ENCODE measurements at places on chromosomes 6 and 20.

GRCh38 chr6:11410539-11411307, 126.8 kb upstream of the TMEM170B start:
- DNase-seq, result no peak

DNA sequence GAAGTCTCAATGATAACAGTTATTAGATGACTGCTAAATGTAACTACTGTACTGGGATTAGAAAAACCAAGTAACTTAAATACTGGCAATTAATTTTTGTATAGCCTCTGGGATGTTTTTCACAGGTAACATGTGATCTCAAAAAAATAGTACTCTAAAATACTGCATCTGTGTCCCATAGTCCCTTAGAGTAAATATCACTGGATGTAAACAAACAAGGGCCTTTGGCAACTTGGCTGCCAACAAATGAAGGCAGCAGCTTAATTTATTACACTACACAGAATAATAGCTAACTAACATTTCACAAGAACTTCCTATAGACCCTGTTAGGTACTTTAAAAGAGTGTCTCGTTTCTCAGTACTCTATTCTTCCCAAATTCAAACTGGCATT, 14.0 kb downstream of the ARHGAP18 start:
- no peak for DNase-seq

DNA sequence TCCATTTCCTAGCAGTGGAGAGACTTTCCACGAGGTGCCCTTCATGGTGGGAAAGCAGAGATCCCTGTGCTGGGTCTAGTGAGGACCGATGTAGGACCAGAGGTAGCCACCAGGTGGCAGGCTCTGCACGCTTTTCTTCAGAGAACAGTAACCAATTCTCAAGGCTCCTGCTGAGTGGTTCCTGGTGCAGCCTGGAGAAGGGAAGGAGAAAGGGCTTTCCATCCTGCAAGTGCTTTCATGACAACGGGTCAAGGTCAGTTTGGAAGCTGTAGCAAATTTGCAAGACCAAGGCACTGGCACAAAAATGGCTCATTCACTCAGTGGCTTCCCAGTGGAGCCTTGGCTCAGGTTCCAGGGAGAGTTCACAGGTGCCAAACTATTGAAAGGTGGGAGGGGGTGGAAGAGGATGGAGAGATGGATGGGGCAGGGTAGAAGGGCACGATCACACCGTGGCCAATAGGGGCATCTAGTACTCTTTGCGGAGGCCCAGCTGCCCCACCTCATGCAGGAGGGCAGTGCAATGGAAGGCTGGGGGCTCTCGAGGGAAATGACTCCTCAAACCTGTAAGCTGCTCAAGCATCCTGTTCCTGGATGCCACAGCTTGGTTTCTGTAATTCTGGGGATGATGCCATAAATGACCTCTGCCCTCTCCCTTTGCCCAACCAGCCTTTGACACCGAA, 25.5 kb upstream of the KCNK16 start:
- peak; percentile 66 for DNase-seq

DNA sequence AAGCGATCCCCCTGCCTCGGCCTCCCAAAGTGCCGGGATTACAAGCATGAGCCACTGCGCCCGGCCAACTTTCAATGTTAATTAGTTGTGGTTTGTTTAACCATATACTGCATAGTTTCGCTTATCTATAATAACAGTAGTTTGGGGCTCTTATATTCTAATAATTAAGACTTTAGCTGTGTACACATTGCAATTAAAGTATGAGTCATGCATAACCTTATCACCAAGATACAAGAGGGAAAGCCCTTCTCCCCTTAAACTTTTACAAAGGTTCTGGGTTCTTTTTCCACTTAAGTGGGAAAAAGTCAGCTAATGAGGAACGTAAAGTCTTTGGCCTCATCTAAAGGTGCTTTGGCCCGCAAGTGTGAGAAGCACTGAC, 3.2 kb upstream of the MCCD1 start:
- DNase-seq, result no peak

GRCh38 chr6:70107852-70108629, 194.8 kb downstream of the COL9A1 start:
- no peak for DNase-seq

- DNase-seq, result no peak
These were observed 10.0 kb downstream of the BICRAL start for GRCh38 chr6:42791706-42792320.

- no peak for DNase-seq
These were observed 181.4 kb downstream of the PHF3 start for GRCh38 chr6:63816982-63817436.

- peak; percentile 22 for DNase-seq
These were observed at the start of gene STXBP5 for GRCh38 chr6:147204060-147204785. Gene STXBP5 (plus strand): TSS chr6:147204417. CDS start chr6:147204533, 116 bp downstream.

DNA sequence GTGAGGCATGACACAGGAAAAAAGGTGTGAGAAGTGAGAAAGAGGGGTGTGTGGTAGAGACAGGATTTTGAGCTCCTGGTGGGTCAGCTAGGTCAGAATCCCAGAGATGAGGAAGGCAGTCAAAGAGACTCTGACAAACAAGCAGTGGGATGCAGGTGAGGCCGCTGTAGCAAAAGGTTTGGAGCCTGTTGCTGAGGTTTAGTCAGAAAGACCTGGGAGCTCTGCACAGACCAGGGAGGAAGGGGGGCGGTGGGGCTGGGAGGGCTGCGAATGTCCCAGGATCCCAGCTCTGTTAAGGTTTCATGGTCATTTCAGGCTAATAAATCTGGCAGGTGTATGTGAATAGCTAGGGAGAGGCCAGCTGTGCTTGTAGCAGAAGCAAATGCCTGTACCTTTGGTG, 373.9 kb upstream of the SYNCRIP start:
- DNase-seq, result no peak

DNA sequence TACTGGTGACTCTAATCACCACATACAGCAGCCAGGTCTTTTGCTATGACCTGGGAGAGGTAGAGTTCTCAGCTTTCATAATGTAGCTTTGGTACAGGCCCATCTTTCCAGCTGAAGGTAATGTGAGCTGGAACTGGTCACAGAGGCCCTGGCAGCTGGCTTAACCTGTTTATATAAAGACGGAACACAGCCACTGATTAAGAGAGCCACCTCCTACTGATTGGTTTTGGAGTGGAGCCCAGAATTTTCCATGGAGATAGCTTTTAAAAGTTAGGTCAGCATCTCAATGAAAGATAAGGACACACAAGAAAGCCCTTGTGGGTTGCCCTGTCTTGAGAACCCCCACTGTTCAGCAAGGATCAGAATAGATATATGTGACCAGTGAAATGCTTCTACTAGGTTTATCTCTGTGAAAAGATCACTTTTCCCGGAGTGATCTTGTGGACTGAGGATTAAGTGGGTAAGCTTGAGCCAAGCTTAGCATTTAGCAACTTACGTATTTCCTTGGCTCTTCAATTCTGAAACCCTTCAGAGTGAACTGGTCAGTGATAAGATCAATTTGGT, 213.7 kb upstream of the CITED2 start:
- no peak for DNase-seq

GRCh38 chr20:37407019-37407566, 61.2 kb downstream of the SRC start:
- no peak for DNase-seq

DNA sequence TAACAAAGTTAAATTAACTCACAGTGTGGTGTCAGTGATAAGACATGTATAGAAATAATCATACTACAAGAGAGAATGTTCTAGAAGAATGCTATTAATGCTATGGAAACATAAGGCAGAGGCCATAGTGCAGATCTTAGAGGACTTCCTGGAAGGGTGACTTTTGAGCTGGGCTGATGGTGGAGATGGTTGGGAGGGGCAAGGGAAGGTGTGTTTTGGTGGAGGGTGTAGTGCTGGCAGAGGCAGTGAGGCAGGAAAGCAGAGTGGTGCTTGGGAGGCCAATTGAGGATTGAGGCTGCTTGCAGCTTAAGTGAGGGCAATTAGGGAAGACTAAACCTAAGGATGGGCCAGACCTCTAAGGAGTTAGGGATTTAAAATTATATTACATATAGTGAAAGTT, 58.5 kb upstream of the FNDC1 start:
- DNase-seq, result no peak

DNA sequence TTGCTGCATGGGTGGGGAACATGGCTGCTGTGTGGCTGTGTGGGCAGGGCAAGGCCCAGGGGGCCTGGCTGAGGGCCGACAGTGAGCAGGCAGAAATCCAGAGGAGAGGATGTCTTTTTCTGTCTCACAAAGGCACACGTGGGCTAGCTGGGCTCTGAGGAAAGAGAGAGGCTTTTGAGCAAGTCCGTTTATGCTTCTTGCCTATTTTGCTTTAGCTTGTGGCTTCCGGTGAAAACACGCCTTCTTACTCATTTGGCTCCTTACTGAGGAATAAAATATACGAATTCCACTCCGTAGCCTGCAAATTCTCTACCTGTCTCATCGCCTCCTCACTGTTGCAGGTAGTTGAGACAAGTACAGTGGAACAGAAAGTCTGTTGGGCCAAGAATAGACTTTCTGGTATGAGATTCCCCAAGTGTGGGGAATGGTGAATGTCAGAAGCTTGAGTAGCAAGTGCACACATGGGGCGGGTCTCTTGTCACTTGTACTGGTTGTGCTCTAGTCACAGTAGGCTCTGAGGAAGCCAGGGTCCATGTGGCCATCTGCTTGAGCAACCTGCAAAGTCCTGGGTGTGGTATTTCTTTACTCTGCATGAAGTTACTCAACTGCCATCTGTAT, 28.4 kb downstream of the WRNIP1 start:
- peak; percentile 21 for DNase-seq

DNA sequence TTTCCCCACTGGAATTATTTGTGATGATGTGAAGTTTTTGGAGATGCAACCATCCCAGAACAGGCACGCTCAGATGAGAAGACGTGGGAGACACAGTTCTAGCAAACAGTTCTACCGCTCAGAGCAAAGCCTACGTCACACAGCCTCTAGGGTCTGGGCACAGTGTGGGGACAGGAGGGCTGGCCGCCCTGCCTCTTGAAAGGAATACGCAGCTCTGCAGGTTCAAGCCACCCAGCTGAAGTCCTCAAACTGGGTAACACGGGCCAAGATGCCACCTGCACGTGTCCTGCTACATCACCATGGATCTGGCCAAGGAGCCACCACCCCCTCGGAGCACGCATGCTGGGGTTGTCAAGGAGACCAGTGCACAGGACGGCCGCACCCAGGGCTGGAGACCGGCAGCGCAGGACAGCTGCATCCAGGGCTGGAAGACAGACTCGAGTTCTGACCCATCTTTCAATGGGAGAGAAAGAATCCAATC, 75.0 kb downstream of the NOL4L start:
- no peak for DNase-seq

DNA sequence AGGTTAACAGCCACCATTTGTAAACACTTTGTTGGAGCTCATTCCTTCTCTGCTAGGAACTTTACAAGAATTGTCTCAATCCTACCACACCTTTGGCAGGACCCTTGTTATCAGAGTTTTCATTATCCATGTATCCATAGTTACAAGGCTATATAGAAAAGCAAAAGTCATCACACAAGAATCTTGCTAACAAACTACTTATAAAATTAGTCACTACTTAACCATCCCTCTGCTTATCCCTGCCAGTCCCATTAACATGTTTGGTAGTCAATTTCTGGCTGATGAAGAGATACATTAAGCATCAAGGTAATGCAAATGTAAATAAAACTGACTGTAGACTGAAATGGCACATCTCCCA, 10.4 kb downstream of the ZSWIM3 start:
- DNase-seq, result no peak

DNA sequence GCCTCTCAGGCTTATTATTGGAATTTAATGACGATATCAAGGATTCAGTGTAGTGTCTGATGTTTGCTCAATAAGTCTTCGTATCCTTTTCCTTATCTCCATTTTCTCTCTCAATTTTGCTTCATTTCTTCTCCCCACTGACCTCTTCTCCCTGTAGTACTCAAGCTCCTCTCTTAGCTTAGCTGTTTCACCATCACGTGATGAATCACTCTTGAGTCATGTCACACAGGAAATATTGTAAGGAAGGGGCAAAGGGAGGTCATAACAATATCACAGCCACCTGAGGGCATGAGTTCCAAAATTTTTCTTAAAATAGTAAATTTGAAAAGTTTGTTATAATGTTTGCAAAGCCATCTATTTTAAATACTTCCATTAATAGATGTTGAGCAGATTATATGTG, 392.2 kb upstream of the MARCKS start:
- no peak for DNase-seq

GRCh38 chr6:92292067-92292466, 1127.3 kb downstream of the EPHA7 start:
- no peak for DNase-seq

- no peak for DNase-seq
These were observed 380.4 kb downstream of the MMUT start for GRCh38 chr6:49082611-49083010.

DNA sequence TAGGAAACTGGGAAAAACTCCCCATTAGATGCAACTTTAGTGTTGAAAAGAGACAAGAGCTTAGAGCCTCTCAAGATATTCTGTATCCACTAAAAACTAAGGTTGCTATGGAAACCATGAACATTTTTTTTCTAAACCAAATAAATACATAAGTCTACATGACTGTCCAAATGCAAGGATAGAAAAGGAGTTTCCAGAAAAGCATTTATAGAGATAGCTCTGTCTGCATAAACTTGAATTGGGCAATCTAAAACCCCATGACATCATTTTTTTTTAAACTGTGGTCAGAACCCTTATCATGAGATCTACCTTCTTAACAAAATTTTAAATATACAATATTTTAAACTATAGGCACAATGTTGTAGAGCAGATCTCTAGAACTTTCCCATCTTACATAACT, 36.4 kb upstream of the FAM83B start:
- DNase-seq, result no peak

GRCh38 chr6:106715922-106716321, 86.5 kb downstream of the QRSL1 start:
- DNase-seq, result no peak

GRCh38 chr6:165821754-165822153, 158.7 kb upstream of the PDE10A start:
- DNase-seq, result no peak

- DNase-seq, result peak; percentile 44
These were observed 100.8 kb downstream of the MOXD1 start for GRCh38 chr6:132300323-132300949.

- DNase-seq, result no peak
These were observed 35.9 kb downstream of the FOXC1 start for GRCh38 chr6:1645466-1646185.

DNA sequence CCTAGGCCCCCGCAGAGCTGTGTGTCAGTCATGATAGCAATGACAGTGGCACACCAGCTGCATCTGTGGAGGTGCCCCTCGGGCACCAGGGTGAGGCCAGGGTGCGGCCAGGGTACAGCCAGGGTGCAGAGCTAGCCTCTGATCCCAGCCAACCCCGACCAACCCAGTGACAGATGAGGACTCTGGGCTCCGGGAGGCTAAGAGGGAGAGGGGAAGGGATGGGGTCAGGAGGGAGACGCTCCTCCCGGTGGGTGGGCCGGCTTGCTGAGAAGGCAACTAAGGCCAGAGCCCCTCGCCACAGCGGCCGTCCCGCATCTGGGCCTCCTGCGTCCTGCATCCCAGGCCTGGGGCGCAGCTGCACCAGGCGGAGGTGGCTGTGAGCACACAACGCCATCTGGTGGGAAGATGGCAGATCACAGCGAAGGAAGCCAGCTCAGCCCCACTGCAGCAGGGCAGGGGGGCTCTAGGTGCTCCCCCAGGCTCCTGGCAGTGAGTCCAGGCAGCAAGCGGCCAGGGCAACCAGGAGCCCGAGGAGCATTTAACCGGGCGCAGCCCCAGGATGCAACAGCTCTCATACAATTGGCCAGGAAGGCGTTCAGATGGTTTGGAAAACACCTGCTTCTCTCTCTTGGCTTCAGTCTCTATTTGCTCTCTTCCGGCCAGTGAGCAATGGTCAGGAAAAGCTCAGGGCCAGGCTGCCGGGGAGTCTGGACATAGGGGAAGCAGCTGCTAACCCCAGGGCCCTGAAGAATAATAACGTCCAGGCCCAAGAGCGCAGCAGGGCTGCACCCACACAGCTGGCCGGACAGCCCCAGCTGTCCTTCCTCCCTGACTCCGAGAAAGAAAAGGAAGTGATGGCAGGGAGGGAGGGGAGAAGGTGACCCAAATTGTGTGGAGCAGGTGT, 169.4 kb downstream of the TAF4 start:
- peak; percentile 25 for DNase-seq

Measured in hypothalamus (tissue), 51 donors.